ENCODE measurements at places on chromosomes 1 and 21. TPM values are rescaled to one million over a fixed set of nuclear protein-coding genes. Genes with fewer than 3 reads are reported as not detected.

- no peak overlapping the region for H3K27ac ChIP-seq
- H3K4me3 ChIP-seq = no peak overlapping the region
- no peaks in the 10 kb centered on the region for H3K36me3 ChIP-seq
- H3K4me1 ChIP-seq = no peaks in the 10 kb centered on the region
Observed at GRCh38 chr1:198829944-198830343, 191.1 kb downstream of the PTPRC start.

DNA sequence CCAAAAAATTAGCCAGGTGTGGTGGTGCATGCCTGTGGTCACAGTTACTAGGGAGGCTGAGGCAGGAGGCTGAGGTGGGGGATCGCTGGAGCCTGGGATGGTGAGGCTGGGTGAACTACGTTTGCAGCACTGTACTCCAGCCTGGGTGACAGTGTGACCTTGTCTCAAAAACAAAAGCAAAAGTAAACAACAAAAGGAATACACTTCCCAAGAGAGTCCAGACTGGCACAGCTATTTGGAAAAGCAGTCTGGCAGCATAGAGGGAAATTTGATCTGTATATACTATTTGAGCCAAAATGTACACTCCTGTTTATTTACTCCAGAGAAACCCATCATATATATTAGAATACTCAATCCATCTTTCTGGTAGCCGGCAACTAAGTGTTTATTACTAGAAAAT lies 107.0 kb upstream of the HMCN1 start:
- DNase-seq = no peak
- no peaks in the 10 kb centered on the region for H3K4me1 ChIP-seq
- H3K27me3 ChIP-seq = no peaks in the 10 kb centered on the region
- no peaks in the 10 kb centered on the region for H3K36me3 ChIP-seq

DNA sequence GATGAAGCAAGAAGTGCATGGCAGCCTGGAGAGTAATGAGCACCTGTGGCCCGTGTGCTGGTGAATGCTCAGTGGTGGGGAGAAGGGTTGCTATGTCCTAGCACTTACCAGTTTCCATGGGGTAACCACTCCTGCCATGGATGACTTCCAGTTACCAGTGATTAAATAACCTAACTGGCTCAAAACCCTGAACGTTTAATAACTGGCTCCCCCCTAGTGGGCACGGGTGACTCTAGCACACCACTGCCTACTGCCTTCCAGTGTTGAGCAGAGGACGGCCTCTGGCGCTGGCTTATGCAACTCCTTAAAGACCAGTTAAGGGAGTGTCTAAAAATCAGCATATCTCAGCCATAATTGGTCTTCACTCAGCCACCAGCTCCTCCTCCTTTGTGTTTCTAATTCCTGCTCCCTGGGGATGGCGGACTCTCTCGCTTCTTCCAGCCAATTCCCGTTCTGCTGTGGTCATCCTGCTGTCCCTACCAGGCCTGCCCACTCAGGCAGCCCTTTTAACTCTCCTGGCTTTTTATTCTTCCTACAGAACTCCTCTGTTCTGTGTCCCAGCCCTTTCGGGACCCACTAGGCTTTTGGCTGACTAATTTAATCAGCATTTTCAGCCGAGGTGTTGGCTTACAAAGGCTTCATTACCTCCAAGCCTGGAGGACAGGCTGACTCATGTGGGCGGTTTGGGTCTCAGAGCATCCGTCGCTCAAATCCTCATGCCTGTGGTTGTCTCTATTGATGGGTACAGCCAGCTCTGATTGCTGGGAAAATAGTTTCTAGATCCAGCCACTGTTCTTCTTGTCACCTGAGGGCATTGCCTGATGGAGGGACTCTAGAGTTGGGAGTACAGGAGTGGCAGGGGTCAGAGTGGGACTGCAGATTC lies 332.4 kb downstream of the CAMTA1 start:
- H3K4me1 ChIP-seq = no peaks in the 10 kb centered on the region
- H3K36me3 ChIP-seq = no peaks in the 10 kb centered on the region
- no peak overlapping the region for H3K27ac ChIP-seq
- no peak overlapping the region for H3K4me3 ChIP-seq
- DNase-seq = no peak

DNA sequence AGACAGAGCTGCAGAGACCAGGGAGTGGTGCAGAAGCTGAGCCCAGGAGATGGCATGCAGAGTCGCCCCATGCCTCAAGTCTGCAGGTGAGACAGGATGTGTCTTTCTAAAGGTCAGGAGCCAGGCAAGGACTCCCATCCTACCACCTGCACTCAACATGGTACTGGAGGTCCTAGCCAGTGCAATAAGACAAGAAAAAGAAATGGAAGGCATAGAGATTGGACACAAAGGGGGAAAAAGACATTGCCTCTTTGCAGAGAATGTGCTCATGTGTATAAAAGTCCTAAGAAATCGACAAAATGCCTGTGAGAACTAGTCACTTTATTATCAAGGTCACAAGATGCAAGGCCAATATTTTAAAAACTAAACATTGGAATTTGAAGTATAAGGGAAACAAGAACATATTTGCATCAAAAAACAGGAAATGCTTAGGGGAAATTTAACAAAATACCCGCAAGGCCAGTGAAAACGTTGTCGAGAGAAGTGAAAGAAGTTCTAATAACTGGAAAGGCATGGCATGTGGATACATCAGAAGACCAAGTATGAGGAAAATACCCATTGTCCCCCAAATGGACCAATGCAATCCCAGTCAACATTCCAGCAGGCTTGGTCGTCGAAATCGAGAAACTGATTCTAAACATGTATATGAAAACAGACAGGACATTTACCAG lies 13.2 kb upstream of the PRXL2B start:
- H3K27me3 ChIP-seq = no peaks in the 10 kb centered on the region
- H3K4me3 ChIP-seq = no peak overlapping the region
- DNase-seq = no peak

DNA sequence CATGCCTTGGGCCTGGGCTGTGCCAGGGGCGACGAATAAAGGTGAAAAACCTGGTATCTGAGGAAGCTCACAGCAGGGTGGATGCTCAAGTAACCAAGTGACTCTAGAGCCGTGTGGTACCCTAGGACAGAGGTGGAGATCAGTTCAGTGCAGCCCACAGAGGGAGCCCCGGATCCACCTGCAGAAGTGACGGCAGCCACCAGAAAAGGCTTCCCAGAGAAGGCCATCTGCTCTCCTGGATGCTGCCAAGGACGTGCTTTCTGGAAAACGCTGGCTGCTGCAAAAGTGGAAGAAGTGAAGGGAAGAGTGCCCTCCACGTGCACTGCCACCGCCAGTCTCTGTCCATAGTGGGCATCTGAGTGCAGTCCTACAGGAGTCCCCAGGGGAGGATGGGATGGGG lies 27.7 kb downstream of the TMCO4 start:
- H3K27ac ChIP-seq = no peak overlapping the region
- no peak for DNase-seq

- DNase-seq = no peak
- no peaks in the 10 kb centered on the region for H3K36me3 ChIP-seq
- no peaks in the 10 kb centered on the region for H3K4me1 ChIP-seq
- no peak overlapping the region for H3K4me3 ChIP-seq
- no peaks in the 10 kb centered on the region for H3K27me3 ChIP-seq
Observed at GRCh38 chr1:82759035-82759434, 958.3 kb downstream of the ADGRL2 start.

DNA sequence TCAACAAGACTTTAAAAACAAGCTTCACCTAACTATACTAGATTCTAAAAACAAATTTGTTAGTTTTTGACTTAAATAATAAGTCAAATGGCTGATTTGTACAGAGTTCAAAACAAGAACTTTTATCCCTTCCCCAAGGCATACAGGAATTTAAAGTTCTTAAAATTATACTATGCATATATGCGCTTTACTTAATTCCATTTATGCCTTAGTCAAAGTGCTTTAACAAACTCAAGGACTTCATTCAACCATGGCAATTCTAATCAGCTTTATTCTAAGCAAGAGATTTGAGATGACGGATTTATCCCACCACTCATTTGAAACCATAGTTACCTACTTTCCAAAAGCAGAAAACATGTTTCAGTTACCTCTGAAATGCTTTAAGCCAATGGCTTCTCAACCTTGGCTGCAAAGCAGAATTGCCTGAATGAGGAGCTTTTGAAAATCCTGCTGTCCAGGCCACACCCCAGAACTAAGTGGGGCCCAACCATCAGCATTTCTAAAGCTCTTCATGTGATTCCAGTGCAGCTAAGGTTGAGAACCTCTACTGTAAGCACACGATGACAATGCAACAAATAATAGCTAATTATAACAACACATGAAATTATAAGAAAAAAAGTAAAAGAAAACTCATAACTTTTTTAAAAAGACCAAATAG lies 44.6 kb downstream of the TTLL7 start:
- no peaks in the 10 kb centered on the region for H3K4me1 ChIP-seq
- no peak overlapping the region for H3K27ac ChIP-seq
- no peak overlapping the region for H3K4me3 ChIP-seq
- H3K27me3 ChIP-seq = no peaks in the 10 kb centered on the region
- no peak for DNase-seq
- H3K36me3 ChIP-seq = no peaks in the 10 kb centered on the region

DNA sequence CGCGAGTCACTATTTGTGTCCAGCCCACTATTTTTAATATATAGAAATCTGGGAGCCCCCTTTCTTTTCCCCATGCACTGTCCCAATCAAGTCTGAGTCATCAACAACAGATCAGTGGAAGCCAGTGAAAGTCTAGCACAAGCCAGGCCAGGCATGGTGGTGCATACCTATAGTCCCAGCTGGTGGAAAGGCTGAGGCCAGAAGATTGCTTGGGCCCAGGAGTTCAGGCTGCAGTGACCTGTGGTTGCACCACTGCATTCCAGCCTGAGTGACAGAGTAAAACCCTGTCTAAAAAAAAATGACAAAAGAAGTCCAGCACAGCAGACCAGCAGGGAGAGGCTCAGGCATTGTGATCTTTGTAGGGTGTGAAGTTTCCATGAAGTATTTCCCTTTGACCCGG lies 9.0 kb upstream of the RPL5 start:
- H3K27ac ChIP-seq = no peak overlapping the region
- no peak for DNase-seq
- no peaks in the 10 kb centered on the region for H3K4me1 ChIP-seq
- H3K27me3 ChIP-seq = no peaks in the 10 kb centered on the region
- no peak overlapping the region for H3K4me3 ChIP-seq
- H3K36me3 ChIP-seq = no peaks in the 10 kb centered on the region

GRCh38 chr1:27632387-27633297 lies 2.3 kb downstream of the FGR start:
- H3K36me3 ChIP-seq = no peaks in the 10 kb centered on the region
- peak; percentile 85 for DNase-seq
- H3K4me3 ChIP-seq = peak overlapping the region; percentile 48

- H3K4me1 ChIP-seq = no peaks in the 10 kb centered on the region
- no peak overlapping the region for H3K27ac ChIP-seq
- no peaks in the 10 kb centered on the region for H3K27me3 ChIP-seq
- DNase-seq = no peak
- no peak overlapping the region for H3K4me3 ChIP-seq
Observed at GRCh38 chr1:243801378-243801777, 48.7 kb downstream of the AKT3 start.

- H3K27me3 ChIP-seq = no peaks in the 10 kb centered on the region
- no peaks in the 10 kb centered on the region for H3K4me1 ChIP-seq
- no peaks in the 10 kb centered on the region for H3K36me3 ChIP-seq
- DNase-seq = peak; percentile 53
Observed at GRCh38 chr1:4772294-4773010, 118.0 kb downstream of the AJAP1 start.

DNA sequence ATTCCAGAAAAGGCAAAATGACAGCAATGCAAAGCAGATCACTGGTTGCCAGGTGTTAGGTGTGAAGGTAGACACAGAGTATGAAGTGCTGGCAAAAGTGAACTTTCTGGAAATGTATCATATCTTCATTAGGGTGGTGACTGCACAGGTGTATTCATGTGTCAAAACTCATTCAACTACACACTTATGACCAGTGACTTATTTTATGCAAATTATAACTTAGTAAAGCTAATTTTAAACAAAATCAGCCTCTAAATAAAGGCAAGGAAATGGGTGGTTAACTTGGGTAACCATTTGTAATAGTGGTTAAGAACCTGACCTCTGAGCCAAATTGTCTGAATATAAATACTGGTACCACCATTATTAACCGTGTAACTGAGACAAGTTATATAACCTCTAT lies 7.4 kb downstream of the COP1 start:
- no peaks in the 10 kb centered on the region for H3K27me3 ChIP-seq
- no peaks in the 10 kb centered on the region for H3K36me3 ChIP-seq
- H3K27ac ChIP-seq = no peak overlapping the region
- H3K4me3 ChIP-seq = no peak overlapping the region
- DNase-seq = no peak

DNA sequence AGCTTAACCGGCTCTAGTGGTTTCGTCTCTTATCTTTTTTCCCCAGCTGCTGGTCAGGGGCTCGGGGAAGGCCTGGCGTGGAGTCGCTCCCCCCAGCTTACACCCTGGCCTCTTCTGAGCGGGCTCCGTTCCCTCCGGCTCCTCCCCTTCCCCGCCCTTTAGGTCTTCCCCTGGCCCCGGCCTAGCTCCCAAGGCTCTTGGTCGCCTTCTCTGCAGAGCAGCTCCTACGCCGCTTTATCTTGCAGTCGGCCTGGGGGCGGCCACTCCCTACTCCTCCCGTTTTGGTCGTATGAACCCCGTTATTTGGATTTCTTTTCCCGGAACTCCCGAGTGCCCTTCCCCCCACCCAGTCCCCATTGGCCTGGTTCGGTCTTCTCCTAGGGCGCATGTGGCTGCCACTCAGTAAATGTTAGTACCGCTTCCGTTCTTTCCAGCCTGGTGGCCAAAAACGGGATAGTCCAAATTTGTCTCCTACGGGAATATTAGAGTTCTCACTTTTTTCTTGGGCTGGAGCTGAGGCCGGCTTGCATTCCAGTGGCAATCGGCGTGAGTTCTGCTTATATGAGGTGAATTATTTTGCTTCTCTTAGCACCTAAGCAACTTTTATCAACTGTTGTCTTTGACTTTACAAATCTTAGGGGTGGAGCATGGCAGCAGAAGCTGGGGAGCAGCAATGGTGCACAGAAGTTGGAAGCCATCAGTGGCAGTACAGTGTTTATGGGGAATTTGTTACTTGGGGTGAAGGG lies 467 bp downstream of the THRAP3 start:
- peaks cover 18% of the 10 kb centered on the region for H3K36me3 ChIP-seq
- peak overlapping the region; percentile 84 for H3K4me3 ChIP-seq
- H3K27ac ChIP-seq = peak overlapping the region; percentile 97
- H3K4me1 ChIP-seq = peaks cover 44% of the 10 kb centered on the region
- DNase-seq = peak; percentile 96
- H3K27me3 ChIP-seq = no peaks in the 10 kb centered on the region

- H3K27ac ChIP-seq = no peak overlapping the region
- no peak overlapping the region for H3K4me3 ChIP-seq
- H3K36me3 ChIP-seq = no peaks in the 10 kb centered on the region
- no peaks in the 10 kb centered on the region for H3K27me3 ChIP-seq
Observed at GRCh38 chr1:58836408-58836807, 52.6 kb upstream of the JUN start.

Gene CCDC30
- total RNA-seq = 11.6 TPM

Gene NHLH2
- not detected for total RNA-seq

Gene MATN1
- total RNA-seq = 0.66 TPM

Gene A3GALT2
- not detected for total RNA-seq

Gene CCDC185
- not detected for total RNA-seq

Gene CD164L2
- not detected for total RNA-seq

Gene CHI3L2
- total RNA-seq = 58.3 TPM

Data from spleen (tissue), 13 donors.